ENCODE measurements at places on chromosomes 1 and 21.

DNA sequence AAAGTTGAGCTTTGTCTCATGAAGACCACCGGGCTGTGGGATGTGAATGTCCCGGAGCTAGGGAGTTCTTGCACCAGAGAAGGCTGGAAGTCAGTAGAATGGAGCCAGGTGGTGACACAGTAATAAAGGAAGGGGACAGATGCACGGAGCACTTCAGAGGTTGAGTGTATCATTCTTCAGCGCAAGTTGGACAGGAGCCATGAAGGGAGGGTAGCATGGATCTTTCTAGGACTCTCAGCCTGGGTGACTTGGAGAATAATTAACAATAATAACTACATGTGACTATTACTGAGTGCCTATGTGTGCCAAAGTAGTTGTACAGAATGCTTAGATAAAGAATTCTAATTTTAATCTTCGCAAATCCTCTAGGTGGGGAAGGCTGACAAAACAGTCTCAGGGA is 258.7 kb upstream of the AJAP1 start:
- no peak for DNase-seq

DNA sequence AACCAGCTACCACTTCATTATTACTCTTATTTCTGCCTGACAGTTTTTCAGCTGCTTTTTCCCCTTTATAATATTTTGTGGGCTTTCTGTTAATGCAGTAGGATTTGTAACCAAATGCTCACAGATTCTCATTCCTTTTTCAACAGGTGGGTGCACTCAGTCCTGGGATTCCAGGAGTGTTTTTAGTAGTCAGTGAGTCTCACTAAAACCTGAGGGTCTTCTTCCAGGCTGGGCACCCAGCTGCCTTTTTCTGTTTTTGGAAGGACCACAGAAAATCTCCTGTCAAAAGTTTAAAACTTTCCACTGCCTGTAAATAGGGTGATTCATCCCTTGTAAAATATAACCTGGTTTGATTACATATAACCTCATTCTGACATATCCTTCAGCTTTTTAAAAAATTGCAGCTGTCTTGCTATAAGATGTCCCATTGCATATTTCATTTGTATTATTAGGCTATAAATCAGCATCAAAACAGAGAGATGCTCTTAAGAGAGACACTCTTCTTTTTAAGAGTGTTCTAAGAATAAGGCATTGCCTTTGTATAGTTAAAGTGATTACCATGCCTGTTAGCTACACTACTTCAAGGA is 16.8 kb upstream of the CEP350 start:
- no peak for DNase-seq

- DNase-seq: no peak
Measured at GRCh38 chr1:153985941-153986761, at the start of gene RAB13. TSS of gene RAB13 (minus strand) at chr1:153986339. CDS start at chr1:153986236, 103 bp downstream.

DNA sequence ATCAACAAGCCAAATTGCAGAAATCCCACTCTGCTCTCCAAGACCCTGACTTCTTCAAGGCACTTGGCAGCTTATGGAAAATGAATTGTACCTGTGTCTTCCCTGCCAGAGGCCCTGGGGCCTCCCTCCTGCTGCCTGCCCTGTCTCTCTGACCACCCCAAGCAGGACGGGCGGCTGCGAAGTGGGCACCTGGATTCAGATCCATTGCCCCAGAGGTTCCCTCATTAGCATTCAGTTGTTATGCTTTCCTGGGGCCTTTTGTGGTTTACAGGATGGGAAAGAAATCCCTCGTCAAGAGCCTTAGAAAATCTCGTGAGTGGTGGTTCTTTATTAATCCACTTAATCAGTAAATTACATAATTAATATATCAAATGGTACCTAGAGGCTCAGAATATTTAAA is 179.3 kb downstream of the TNR start:
- DNase-seq: no peak

- no peak for DNase-seq
Measured at GRCh38 chr1:33468967-33469366, 3.5 kb upstream of the ZSCAN20 start.

DNA sequence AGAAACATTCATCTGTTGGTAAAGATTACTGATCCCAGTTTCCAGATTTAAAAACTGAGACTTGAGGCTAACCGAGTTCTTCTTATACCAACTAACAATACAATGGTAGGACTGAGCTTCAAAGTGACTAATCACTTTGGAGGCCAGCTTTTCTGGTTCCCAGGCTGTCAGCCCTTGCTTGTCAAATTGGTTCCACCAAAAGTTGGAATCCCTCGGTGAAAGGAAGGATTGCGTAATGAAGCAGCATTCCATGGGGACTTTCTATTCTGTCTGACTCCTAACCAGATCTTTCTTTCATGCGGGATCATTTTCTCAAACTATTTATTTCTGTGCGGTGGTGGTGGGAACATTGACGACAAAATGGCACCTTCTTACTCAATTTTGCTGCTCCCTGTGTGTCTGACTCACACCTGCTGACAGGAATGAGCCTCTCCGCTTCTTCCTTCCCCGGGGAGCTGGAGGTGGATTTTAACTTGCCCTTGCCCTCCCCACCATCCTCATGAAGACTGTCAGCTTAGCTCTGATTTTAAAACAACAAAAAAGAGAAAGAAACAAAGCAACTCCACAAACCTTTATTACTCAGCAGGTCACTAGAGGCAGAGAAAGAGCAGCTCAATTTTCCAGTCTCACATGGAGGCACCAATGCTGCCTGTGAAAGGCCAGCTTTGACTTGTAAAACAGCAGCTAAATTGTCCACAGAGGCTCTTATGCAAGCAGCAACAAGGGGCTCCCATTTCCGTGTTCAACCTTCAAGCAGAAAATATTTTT is 32.9 kb upstream of the RASAL2 start:
- no peak for DNase-seq

GRCh38 chr1:206098242-206098919 is 18.8 kb downstream of the AVPR1B start:
- DNase-seq: no peak

GRCh38 chr1:85573322-85573721 is 7.2 kb upstream of the CCN1 start:
- DNase-seq: no peak

DNA sequence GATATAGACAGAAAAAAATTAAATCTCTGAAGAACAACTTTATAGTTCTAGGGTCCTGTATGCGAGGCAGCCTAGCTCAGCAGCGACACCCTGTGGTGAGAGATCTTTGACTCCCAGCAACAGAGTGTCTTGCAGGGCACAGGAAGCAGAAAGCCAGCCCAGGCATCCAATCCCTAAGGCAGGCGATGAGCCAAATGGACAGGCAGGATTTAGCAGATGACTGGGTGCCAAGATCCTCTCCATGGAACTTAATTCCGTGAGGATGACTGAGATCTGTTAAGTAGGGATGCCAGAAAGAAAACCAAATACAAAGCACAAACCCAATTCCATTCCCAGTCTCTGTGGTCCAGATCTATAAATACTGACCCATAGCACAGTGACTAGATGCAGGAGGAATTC is 38.8 kb downstream of the HLCS start:
- DNase-seq: peak; percentile 53

DNA sequence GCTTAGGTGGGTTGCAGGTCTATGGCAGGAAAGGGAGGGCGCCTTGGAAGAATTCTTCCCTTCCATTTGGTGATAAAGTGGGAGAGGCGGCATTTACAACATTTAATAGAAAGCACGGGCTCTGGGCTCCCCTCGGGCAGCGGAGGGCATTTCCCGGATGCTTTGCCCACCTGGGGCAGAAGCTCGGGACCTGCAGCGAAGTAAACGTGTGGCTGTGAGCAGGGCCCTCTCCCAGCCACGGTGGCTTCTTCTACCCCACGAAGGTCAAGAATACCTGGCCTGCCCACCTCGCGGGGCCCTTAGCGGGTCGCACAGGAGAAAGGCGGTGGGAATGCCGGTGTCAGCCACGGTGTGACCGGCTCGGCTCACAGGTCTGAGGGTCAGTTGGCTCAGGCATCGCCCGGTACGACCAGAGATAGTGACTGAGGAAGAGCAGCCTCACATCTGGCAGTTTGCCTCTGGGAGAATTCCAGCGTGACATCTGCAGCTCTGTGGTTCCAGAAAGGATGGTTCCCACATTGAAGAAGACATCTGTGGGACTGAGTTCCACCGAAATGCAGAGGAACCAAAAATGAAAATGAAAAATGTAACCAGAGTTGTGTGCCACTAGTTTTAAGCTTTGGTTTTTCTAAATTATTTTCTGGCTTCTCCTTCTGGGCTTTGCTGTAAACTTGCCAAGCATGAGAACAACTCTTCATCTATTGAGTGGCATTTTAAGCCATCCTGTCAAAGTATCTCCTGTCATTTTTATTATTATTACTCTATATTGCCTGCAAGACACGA is 720 bp upstream of the F3 start:
- no peak for DNase-seq

DNA sequence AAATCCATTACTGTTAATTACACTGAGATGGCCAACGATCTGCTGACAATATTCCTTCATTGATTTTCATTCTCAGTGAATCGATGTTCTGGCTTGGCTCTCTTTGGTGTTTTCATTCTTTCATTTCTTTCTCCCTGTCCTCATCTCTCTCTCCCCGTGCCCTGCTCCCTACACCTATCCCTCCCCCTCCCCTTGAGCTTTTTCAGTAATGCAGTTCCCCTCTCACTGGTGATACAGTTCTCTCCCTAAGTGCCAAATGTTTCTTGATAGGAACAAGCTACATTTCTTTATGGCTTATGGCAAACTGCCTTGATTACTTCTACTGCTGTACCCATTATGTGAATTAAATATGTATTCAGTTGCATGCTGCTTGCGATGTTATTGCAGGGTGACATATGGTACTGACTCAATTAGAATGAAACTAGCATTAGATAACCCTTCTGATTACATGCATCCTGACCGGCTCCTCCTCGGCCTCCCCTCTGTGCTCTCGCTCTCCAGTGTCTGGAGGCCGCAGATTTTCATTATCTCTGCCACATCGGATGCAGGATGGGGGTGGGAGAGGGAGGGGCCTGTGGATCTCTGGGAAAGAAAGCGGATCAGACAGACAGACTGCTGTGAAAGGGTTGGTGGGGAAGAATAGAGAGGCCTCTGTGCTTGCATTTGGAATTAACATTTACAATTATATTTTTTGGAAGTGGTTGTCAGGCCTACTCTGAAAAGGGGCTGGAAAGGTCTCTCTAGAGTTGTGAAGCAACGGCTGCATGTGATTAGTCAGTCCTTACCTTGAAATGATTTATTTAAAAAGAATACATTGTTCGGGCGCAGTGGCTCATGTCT is 130.9 kb downstream of the PBX1 start:
- DNase-seq: no peak

GRCh38 chr1:9294910-9295636 is 2.4 kb downstream of the SPSB1 start:
- DNase-seq: no peak

- DNase-seq: no peak
Measured at GRCh38 chr1:98659879-98660278, 1.6 kb upstream of the SNX7 start.

DNA sequence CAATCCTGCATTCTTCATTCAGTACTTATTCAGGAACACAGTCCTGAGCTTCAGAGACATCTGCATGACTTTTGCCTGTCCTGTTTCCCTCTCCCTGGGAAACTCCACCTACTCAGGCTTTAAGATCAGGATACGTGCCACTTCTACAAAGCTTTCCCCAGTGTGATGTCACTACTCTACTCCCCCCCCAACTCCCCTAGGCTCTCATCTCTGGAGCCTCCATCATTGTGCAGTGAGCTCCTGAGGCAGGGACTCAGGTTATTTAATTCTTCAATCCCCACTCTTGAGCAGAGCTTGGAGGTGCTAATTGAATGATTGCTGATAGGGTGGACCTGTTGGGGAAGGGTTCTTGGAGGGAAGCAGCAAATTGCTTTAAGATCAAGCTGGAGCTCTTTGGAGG is 1.2 kb downstream of the NT5C1A start:
- no peak for DNase-seq

- no peak for DNase-seq
Measured at GRCh38 chr1:210757677-210758076, 376.3 kb downstream of the KCNH1 start.

GRCh38 chr1:109275706-109276345 is 7.1 kb downstream of the PSRC1 start:
- no peak for DNase-seq

DNA sequence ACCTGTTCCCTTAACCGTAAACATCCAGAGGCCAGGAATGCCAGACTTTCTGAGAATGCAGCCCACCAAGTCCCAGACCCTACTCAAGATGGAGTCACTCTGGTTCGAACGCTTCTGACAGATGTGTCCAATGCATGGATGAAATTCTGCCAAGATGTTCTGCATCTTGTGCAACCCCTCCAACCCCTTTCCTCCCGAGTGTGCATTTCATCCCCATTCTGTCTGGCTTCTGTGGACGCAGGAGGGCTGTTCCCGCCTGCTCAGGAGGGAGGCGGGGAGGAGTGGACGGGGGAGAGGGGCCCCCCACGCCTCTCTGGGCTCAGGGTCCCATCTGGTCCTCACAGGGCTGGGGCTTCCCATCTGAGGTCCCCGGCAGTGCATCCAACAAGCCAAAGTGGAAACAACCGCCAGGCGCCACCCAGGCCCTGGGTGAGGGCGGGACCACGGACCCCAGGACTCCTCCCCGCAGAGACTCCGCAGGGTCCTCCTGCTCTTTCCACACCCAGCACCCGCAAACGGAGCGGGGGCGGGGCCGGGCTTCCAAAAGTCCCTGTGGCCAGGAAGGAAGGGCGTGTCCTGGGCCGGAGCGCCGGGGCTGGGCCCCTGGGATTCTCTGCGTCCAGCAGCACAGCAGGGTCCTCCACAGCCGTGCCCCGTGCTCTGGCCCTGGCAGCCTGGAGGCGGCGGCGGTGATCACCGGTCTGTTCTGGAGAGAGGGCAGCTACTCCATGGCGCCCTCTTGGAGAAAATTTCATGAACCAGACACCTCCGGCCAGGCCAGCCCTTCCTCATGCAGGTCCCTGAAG is 27.8 kb upstream of the SUMO3 start:
- peak; percentile 39 for DNase-seq

DNA sequence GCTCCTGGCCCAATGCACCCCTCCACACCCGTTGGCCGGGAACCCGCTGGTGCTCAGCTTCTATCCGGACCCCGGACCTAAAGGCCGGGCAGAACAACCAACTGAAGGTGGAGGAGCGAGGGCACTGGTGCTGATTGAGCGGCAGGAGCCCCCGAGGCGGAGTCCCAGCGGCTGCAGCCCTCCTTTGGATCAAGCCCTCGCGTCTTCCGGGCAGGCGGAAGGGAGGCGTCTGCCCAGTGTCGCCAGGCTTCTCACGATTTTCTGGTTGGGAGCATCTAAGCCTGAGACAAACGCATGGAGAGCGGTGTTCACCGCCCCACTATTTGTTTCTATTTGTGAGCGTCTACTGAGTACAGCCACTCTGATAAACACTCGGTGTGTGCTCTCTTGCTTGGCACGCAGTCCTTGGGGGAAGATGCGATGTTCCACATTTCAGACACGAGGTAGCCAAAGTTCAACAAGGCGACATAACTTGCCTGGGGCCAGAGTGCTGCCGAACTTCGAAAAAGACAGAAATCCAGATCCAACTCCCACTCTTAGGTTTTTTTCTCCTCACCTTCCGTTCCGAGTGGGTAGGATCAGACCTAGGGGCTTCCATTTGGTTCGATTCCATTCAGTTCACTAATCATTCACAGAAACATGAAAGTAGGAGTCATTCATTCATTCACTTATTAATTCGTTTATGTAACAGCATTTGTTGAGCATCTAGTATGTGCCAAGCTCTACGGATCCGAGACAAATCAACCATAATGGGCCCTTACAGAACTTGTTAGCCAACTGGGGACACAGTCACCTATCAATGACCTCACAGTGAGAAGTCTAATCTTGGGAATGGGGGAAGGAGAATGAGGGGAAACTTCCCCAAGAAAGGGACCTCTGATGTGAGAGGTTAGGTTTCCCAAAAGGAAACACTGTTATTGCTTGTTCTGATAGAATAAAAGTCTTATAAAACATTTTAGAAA is 4.9 kb upstream of the DMRTA2 start:
- DNase-seq: no peak

GRCh38 chr1:172350856-172351255 is 69.6 kb upstream of the C1orf105 start:
- DNase-seq: no peak

GRCh38 chr21:26391166-26391565 is 181.9 kb downstream of the CYYR1 start:
- DNase-seq: no peak

Measured in effector CD4-positive, alpha-beta T cell (primary cell).